ENCODE measurements at places on chromosomes 12 and 14. TPM values are rescaled to one million over a fixed set of nuclear protein-coding genes. Genes with fewer than 3 reads are reported as not detected.
A peak's percentile ranks its signal among the peaks of the same experiment; 100 is the strongest.

DNA sequence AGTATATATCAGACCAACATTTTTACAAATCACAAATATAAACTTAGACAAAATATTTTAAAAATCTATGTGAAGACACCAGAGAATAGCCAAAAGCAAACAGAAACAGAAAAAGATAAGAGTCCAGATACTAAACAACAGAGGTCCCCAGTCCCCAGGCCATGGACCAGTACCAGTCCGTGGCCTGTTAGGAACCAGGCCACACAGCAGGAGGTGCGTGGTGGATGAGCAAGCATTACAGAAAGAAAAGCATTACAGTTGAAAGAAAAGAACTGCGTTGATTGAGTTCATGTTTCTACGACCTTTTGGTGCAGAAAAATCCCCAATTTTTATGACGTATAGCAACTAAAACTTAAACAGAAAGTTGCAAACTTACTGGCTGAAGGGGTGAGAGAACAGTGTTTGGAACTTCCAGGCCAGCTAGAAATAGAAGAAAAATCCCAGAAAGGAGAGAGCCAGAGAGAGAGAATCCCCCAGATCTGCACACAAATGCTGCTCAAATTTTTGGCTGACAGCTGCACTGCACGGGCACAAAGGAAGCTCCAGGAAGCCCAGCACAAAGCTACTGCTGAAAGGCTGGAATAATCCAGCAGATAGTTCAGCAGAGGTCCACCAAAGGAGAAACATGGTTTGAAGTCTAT, 159.6 kb upstream of the C14orf180 start:
- no peak for ATAC-seq

DNA sequence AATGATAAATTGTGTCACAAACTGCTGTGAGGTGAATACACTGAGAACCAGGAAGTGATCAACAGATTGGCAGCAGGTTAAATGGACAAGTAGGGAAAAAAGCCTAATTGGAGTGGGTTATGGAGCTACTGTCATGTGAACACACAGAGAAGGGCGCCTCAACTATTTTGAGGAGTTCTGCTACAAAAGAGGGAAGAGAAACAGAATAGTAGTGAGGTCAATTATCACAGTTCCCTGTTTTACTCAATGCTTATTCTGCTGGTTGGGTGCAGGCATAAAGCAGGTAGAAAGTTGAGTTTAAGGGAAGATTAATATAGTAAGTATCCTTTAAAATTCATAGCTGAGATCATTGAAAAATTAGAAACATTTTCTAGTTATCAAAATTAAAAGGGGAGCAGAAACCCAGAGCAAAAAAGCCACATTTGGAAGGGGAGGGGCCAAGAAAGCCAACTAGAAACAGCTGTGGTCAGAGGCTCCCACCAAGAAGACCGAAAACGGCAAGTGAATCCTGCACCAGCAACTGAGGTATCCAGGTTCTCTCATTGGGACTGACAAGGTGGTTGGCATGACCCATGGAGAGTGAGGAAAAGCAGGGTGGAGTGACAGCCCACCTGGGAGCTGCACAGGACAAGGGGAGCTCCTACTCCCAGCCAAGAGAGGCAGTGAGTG, 105.7 kb downstream of the ZC3H14 start:
- no peak for ATAC-seq

DNA sequence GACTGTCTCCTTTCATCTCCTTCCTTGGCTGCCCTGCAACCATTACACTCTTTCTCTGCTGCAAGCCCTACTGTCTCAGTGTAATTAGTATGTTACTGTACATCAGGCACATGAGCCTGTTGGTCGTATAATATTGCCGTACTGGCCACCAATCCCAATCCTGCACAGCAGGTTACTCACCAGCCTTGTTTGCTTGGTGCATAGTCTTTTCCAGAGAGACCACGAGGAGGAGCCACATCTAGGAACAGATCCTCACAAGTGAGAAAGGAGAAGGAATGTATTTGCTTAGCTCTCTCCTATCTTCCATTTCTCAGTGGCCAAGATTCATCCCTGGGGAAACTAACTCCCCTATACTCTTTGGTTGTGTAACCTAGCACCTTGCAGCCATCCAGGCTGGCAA, 33.0 kb upstream of the BICDL1 start:
- ATAC-seq, result no peak

DNA sequence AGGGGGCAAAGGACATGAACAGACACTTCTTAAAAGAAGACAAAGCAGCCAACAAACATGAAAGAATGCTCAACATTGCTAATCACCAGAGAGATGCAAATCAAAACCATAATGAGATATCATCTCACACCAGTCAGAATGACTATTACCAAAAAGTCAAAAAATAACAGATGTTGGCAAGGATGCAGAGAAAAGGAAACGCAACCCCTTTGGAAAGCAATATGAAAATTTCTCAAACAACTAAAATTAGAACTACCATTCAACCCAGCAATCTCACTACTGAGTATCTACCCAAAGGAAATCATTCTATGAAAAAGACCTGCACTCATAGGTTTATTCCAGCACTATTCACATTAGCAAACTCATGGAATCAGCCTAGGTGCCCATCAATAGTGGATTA, 25.6 kb downstream of the MDM1 start:
- ATAC-seq, result peak; percentile 87

- no peak for ATAC-seq
Measured at GRCh38 chr12:52337054-52337453, 15.9 kb upstream of the KRT83 start.

DNA sequence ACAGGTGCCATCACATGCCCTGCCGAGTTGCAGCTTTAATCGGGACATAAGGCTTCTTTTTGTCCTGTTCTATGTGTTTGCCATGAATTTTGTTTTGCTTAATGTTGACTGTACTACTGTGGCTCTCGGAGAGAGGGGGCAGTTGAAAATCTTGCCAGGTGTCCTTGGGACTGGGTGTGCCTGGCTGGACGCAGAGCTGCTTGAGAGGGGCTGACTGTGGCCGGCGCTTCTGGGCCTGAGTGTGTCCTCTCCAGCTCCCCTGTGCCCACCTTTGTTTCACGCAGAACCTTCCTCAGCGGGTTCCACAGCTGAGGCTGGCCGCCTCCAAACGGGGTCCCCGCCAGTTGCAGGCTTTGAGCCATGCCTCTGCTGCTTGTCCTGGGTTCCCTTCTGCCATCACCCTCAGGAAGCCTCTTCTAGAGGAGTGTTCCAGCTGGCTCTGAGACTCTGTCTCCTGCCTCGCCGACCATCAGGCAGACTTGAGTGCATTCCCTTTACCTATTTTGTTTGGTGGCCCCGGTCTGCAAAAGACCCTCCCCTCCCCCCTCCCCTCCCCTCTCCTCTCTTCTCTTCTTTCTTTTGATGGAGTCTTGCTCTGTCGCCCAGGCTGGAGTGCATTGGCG, 49.7 kb downstream of the DDX51 start:
- ATAC-seq, result no peak

GRCh38 chr12:47383942-47384341, 304.2 kb upstream of the AMIGO2 start:
- ATAC-seq, result peak; percentile 54

DNA sequence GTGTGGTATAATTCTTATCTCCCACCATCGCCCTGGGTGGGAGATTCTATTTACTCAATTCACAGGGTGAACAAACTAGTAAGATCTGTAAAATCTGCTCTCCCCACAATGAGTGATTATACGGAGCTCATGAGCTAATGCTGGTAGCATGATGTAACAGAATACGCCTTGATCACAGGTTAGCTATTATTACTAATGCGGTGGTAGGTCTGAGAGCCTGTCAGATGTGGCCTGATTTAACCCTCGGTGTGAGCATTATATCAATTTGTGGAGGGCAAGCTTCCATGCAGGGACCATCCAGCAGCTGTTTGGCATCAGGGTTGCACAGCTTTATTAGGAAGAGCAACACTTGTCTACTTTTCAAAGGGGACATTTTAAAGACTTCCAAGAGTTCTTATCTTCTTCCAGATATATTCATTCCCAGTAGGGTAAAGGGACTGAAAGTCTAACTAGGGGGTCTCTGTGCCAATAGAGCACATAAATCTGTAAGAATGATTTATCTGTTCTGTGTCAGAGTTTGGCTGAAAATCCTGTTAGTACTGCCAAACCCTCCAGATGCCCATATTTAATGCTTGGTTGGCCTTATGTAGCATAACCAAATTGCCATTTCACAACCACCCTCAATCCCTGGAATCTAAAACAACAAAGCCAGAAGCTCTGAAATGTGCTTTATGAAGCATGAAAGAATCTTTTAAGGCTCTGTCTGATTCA, 18.7 kb downstream of the TSHR start:
- ATAC-seq, result no peak

DNA sequence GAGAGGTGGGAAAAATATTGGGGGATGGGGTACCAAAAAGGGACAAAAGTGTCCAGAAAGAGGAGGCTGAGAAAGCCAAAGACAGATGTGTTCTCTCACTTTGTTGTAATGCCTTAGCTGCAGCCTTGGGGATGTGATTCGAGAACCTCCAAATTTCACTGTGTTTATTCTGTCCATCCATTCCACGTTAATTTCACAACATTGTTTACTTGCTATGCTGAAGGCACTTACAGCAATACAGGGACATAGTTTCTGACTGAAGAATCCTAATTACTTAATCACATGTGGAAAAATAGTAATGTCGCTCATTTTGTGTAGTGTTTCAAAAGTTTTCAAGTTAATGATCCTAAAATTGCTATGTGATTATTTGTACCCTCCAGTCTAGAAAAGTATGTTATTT, 146.2 kb upstream of the SLC38A2 start:
- no peak for ATAC-seq

DNA sequence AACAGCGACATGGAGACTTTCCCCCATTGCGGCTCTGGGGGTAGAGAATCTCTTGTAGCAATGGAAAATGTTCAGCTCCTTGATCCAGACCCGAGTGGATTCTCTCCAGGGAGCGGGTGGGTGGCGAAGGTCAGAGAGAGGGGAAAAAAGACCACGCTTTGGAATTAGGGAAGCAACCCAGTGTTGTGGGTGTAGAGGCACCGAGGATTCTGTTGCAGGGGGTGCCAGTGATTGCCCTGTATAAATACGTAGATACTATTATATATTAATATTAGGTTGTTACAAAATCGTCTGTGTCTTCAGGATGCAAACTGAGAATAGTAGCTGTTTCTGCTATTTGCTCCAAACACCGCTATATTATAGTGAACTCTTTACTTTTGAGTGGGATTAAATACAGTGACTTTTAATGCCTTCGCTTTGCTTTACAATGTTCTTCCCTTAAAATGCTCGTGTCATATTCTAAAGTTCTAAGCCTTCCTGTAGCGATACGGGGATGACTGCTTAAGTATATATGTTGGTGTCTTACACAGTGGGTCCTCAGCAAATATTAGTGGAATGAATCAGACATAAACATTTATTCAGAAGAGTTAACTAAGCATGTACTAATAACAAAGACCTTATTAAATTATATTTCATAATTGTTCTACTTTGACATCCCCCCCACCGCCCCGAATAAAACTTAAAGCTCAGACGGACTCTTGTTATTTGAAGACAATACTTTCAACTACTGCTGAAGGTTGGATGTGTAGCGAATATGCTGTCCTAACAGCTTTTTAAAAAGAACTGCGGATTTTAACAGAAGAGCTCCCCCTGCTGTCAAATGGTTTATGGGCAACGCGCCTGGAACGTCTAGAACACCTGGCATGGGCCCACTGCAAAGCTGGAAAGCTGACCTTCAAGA, 136.4 kb upstream of the KRAS start:
- peak; percentile 20 for ATAC-seq

- peak; percentile 40 for ATAC-seq
Measured at GRCh38 chr12:59603754-59604153, 7.9 kb downstream of the SLC16A7 start.

- no peak for ATAC-seq
Measured at GRCh38 chr14:88983755-88984154, 159.3 kb downstream of the TTC8 start.

- no peak for ATAC-seq
Measured at GRCh38 chr12:52878507-52879393, 26.1 kb downstream of the KRT8 start.

DNA sequence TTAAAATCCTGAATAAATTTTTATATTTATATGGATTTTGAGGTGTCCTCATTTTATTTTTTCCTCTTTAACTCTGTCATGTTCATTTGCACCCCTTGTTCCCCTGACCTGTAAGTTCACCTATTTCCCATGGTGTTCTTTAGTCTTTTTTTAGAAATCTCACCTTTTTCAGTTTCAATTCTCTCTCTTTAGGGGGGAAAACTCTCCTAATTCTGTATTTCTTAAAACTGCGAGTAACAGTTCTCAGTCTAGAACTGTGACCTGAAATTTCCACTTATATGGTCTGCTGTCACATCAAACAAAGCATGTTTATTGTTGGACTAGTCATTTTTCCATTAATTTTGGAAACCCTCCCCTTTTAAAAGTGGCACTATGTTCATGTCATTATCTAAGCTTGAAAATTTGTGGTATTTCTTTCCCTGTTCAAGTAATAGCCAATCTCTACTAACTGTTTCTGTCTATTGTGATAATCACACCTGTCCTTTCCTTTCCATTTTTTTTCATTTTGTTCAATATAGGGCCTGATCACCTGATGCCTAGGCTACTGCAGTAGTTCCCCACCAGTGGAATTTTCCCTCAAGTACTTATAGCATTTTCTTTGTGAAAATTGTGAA, 14.0 kb upstream of the FBXO33 start:
- peak; percentile 37 for ATAC-seq

GRCh38 chr14:54778618-54779345, 123.8 kb downstream of the GCH1 start:
- ATAC-seq, result no peak

DNA sequence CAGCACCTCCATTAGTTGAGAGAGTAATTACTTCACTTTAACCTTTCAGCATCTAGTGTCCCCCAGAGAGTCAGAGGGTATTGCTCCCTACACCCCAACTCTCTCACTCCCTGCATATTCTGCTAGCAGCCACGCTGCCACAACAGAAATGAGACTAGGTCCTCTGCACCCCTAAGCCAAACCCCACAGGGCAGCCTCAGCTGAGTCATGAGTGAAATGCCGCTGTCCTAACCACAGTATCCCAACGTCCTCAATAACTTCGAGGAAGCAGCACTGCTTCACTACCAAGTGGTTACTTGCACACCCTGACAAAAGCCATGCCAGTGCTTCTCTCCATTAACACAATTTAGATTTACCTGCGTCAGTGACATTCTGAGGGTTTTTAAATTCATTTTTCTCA, 6.9 kb upstream of the LYZ start:
- ATAC-seq, result no peak

- ATAC-seq, result no peak
Measured at GRCh38 chr14:68898248-68899032, 80.7 kb downstream of the ACTN1 start.

DNA sequence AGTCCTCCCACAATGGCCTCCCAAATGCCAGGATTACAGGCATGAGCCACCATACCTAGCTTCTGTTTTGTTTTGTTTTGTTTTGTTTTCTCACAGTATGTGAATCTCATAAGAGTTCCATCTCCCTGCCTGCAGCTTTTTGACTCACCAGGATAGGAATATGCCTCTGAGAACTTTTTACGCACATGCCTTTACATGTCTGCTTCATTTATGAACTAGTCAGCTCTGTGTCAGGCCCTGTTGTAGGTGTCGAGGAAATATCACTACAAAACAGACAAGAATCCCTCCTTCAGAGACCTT, 89.0 kb downstream of the BORCS5 start:
- ATAC-seq, result no peak

- ATAC-seq, result peak; percentile 91
Measured at GRCh38 chr12:82723093-82723492, 36.4 kb downstream of the TMTC2 start.

The GLIPR1L2 gene
- 0.13 TPM for total RNA-seq

The SLC6A12 gene
- total RNA-seq, result not detected

The CLEC4D gene
- not detected for total RNA-seq

The SERPINA10 gene
- total RNA-seq, result not detected

The CLEC12A gene
- 0.39 TPM for total RNA-seq

The STAC3 gene
- total RNA-seq, result 3.2 TPM

The SLC25A21 gene
- total RNA-seq, result not detected

The SLCO1A2 gene
- not detected for total RNA-seq

The NYNRIN gene
- 0.04 TPM for total RNA-seq

The DNAI7 gene
- 0.09 TPM for total RNA-seq

The SAMD15 gene
- total RNA-seq, result 0.22 TPM
